ENCODE measurements at places on chromosomes 4 and X.
A peak's percentile ranks its signal among the peaks of the same experiment; 100 is the strongest.

GRCh38 chrX:25143596-25143995, 127.8 kb upstream of the ARX start:
- no peak for DNase-seq

DNA sequence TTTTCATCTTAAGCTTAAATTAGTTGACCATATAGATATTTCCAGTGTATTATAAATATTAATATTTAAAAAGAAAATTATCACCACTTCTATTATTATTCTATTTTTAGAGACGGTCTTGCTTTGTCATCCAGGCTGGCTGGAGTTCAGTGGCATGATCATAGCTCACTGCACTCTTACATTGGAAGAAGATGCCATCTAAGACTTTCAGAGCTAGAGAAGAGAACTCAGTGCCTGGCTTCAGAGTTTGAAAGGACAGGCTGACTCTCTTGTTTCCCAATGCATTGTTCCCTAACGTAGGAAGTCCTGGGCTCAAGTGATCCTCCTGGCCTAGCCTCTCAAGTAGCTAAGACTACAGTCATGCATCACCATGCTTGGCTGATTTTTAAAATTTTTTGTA, 75.9 kb downstream of the FIP1L1 start:
- no peak for DNase-seq

- DNase-seq = no peak
Measured at GRCh38 chr4:111802191-111802590, 343.1 kb upstream of the FAM241A start.

DNA sequence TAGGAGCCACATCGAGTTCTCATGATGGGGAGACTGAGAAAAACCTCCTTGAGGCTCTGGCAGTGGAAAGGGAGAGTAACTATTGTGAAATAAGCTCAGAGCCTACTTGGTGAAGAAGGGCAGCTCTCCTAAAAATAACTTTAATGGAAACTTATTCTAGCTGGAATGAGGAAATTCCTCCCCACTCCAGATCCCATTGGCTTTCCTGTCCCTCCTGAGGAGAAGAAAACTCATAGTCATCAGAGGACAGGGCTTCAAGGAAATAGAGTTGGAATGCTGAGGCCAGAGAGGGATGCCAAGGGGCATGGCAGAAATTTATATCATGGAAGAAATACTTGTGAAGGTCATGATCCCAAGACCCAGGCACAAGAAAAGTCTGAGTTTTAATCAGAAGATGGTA, 70.7 kb upstream of the TAPT1 start:
- no peak for DNase-seq

DNA sequence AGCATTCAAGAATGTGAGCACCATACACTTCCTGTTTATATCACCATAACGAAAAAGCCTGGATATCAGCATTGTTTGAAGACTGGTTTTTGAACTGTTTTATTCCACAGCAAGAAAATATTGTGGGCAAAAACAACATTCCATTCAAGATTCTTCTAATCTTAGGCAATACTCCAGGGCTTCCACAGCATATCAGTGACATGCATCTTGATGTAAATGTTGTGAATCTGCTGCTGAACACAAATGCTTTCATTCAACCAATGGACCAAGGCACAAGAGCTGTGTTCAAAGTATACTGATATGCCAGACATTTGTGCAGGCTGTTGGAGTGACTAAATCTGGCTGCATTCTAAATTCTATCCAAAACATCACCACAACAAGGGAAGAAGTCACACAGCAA, 260.1 kb upstream of the ETNPPL start:
- DNase-seq = no peak

DNA sequence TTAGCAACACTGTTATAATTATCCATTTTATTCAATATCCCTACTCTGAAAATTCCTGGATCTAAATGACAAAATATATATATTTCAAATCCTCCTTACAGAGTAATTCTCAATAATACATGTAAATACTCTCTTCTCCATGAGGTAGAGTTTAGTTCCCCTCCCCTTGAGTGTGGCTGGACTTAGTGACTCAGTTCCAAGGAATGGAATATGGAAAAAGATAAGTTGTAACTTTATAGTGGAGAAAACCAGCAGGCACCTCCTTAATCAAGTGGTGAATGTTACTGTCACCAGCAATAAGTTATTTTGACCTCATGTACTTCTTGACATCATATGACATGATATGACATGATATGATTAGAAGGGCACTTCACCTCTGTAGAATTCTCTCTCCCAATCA, 302.0 kb downstream of the RAB28 start:
- no peak for DNase-seq

DNA sequence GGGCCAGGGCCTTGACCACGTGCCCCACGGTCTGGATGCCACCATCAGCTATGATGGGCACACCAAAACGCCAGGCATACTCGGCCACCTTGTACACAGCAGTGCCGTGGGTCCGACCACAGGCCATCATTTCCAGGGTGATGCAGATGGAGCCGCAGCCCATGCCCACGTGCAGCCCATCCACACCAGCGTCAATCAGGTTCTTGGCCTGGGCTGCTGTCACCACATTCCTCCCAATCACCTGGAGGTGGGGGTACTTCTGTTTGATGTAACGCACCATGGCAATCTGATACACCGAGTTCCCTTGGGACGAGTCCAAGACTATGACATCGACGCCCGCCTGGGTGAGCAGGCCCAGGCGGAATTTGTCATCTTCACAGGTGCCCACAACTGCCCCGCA, 221.2 kb upstream of the ATP6AP2 start:
- DNase-seq = no peak

- DNase-seq = no peak
Measured at GRCh38 chr4:56986192-56986591, 7.5 kb downstream of the POLR2B start.

- no peak for DNase-seq
Measured at GRCh38 chr4:36178484-36178883, 65.8 kb downstream of the ARAP2 start.

GRCh38 chrX:21711848-21712197, 46.1 kb downstream of the SMPX start:
- DNase-seq = no peak

DNA sequence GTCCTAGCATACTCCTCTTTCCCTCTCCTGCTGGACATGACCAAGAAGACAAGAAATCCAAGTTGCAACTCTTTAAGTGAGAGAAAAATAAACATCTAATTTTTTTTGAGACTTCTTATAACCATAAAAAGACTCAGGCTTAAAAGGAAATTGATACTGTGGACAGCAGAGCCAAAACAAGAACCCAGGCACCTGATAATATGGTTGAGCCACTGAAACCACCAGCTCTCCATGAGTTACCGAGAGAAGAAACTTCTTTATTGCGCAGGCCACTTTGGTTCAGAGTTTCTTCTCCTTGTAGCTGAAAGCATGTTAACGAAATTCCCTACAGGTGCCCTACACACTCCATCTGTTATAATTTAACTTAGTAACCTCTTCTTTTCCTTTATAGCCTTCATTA, 11.3 kb upstream of the SPCS3 start:
- no peak for DNase-seq

DNA sequence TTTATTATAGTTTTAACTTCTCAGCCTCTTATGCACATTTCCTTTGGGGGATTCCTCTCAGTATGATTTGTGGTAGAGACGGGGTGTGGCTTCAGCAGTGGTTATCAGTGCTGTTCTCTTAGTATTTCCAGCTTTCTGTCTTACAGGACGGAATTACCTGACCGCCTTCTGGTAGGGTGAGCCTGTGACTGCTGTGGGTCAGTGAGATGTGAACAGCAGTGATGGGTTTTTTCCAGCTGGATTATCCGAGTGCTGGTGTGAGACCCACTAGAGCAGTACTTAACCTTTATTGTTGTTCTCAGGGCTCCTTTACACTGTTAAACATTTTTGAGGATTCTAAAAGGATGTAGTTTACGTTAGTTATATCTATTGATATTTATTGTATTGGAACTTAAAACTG, 135.2 kb downstream of the SLIT2 start:
- DNase-seq = no peak

- DNase-seq = no peak
Measured at GRCh38 chr4:35229021-35229420, 1015.3 kb downstream of the ARAP2 start.

GRCh38 chr4:26687728-26688127, 103.8 kb downstream of the TBC1D19 start:
- DNase-seq = no peak

DNA sequence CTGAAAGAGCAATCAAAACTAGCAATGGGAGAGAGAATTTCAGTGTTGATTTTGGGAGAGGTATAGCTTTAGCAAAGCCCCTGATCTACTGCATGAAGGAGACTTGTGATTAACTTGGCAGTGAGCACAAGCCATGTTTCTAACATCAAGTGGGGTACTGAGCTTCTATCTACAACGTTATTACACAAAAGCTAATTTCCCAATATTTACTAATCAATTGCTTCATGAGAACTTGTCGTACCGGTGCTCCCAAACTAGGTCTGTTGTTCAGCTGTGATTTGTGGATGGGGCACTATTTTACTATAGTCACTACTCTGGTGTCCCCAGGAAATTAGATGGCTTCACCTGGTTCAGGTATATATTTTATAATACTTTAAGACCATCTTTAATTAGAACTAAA, 16.2 kb downstream of the ANK2 start:
- DNase-seq = no peak

DNA sequence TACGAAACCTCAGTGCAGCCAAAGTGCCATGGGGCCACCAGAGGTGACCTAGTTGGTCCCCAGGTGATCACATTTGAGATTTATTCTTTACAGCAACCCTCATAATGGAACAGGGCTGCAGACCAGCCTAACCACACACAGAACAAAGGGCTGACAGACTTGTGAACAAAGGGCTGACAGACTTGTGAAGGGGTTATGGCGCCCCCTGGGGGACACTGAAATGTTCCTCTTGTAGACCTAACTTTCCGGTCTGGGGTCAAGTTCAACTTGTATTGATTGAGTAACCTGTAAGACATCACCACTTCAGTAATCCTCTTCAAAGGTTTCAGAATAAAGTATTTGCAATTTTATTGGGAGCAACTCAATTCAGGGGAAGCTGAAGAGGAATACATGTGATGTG, 175.9 kb upstream of the RPS6KA3 start:
- peak; percentile 75 for DNase-seq

Data from stimulated activated naive CD4-positive, alpha-beta T cell treated with Interleukin-2 at 50 U/mL for 16 hours (primary cell).